Activated naive CD8-positive, alpha-beta T cell treated with anti-CD3 and anti-CD28 coated beads, Interleukin-2, amount 10 ng/mL, durations not matched to agents 7 days and 5 days (primary cell): ENCODE measurements at places on chromosomes 12 and 14. TPM values are rescaled to one million over a fixed set of nuclear protein-coding genes. Genes with fewer than 3 reads are reported as not detected.

GRCh38 chr12:47032644-47033043 lies 46.8 kb upstream of the PCED1B start:
- H3K27me3 ChIP-seq, result no peaks in the 10 kb centered on the region
- no peak overlapping the region for H3K27ac ChIP-seq

GRCh38 chr12:43942379-43942778 lies 106.5 kb downstream of the TMEM117 start:
- DNase-seq, result no peak
- no peaks in the 10 kb centered on the region for H3K36me3 ChIP-seq
- H3K27ac ChIP-seq, result no peak overlapping the region
- no peaks in the 10 kb centered on the region for H3K27me3 ChIP-seq
- no peak overlapping the region for H3K4me3 ChIP-seq

DNA sequence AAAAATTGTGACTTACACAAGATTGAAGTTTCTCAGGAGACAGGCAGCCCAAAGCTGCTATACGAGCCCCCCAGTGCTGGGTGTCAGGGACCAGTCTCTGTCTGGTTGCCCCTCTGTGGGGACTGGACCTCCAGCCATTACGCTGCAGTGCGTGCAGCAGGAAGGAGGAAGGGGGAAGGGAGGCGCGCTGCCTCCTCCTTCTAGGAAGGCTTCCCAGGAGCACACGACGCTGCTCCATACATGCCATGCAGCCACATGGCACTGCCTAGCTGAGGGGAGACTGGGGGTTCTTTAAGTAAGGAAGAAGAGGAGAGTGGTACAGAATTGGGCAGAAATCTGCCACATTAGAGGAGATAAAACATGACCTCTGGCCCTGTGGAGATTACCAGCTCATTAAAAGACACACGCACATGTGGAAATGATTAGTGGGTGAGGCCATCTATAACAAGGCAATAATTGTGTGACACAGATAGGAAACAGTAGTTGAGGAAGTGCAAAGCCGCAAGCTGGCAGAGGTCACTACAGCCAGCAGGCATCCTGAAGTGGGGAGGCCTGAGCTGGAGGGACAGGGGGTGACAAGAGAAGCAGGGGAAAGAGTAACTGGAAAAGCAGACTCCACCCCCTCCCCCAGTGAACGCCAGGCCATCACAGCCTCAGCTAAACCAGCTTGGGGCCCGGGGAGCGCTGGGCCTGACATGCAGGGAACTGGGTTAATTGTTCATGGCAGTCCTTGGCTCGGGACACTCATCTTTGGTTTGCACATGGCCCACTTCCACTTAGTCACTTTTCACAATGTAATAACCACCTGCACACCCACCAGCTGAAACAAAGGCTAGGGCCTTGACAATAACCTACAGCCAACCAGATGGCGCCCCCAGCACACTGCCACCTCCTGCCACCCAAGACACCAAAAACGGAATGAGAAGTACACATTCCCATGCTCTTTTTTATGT lies 39.6 kb downstream of the CCDC88C start:
- peaks cover 87% of the 10 kb centered on the region for H3K4me1 ChIP-seq
- H3K4me3 ChIP-seq, result peak overlapping the region; percentile 19
- no peaks in the 10 kb centered on the region for H3K27me3 ChIP-seq
- no peak for DNase-seq

The GLS2 gene
- 4.4 TPM for total RNA-seq

The GALNT16 gene
- not detected for total RNA-seq

DNA sequence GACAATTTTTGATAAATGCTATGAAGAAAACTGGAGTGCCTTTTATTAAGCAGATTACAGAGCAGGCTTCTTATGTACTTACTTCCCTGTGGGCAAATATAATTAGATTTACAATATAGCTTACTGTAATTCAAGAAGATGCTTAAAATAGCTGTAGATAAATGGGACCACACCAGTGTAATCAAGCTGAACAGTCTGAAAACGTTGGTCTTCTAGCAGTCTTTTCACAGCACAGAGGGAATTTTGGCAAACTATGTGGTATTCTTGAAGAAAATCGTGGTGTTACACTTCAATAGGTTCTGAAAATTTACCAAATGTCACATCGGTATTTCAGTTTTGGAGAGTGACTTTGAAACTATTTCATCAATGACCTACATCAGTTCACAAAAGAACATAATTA lies 47.7 kb downstream of the SLC16A7 start:
- H3K4me1 ChIP-seq, result no peaks in the 10 kb centered on the region
- no peak overlapping the region for H3K27ac ChIP-seq
- H3K4me3 ChIP-seq, result no peak overlapping the region
- no peak for DNase-seq
- H3K36me3 ChIP-seq, result peaks cover 59% of the 10 kb centered on the region

DNA sequence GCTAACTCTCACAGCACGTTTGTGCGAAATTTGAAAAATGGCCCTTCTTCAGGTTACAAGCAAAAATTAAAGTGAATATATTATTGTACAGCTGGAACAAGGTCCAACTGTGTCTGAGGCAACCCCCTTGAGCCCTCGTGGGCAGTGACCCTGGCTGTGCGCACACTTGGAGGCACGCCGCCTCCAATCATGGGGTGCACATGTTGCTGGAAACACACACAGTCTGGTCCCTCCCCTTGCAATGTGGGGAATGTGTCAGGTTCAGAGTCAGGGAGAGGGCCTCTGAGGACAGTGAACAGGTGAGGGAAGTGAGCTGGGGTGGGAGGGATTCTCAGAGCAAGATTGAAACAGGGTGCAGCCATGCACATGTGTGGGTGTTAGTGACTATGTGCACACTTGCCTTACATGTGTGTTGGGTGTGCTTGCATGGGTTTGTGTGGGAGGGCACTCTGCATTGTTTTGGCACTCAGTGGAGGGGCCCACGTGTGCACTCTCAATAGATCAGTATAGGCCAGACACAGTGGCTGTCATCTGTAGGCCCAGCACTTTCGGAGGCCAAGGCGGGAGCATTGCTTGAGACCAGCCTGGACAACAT lies 9.6 kb downstream of the TSPAN9 start:
- DNase-seq, result no peak
- no peak overlapping the region for H3K4me3 ChIP-seq
- H3K27me3 ChIP-seq, result no peaks in the 10 kb centered on the region
- no peaks in the 10 kb centered on the region for H3K4me1 ChIP-seq
- H3K36me3 ChIP-seq, result no peaks in the 10 kb centered on the region

- H3K36me3 ChIP-seq, result peaks cover 25% of the 10 kb centered on the region
- peaks cover 86% of the 10 kb centered on the region for H3K4me1 ChIP-seq
- no peaks in the 10 kb centered on the region for H3K27me3 ChIP-seq
- no peak for DNase-seq
Observed at GRCh38 chr12:111435661-111436201, 30.0 kb downstream of the SH2B3 start.

- H3K4me3 ChIP-seq, result no peak overlapping the region
- DNase-seq, result no peak
- H3K27ac ChIP-seq, result no peak overlapping the region
- no peaks in the 10 kb centered on the region for H3K36me3 ChIP-seq
- H3K27me3 ChIP-seq, result peaks cover 16% of the 10 kb centered on the region
- H3K4me1 ChIP-seq, result no peaks in the 10 kb centered on the region
Observed at GRCh38 chr12:43675048-43675904, 83.3 kb downstream of the PUS7L start.

GRCh38 chr12:70854881-70855568 lies 65.5 kb downstream of the PTPRR start:
- no peak for DNase-seq
- H3K4me3 ChIP-seq, result no peak overlapping the region
- no peaks in the 10 kb centered on the region for H3K4me1 ChIP-seq

DNA sequence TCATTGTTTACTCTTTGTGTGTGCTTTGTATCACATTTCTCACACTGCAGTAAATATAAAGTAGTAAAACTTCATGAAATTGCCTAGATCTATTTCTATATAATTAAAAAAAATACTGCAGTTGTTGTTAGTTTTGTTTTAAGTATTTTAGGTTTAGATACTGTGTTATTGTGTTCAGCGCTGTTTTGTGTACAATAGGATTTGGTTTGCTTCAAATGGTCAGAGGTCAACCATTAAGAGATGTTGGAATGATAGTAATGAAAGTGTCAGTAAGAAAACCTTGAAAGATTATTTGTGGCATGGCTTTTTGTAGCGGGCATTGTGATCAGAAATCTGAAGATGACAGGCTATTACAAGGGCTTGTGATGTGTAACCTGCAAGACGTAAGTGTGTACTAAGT lies 67.9 kb downstream of the RAD51B start:
- H3K36me3 ChIP-seq, result peaks cover 4% of the 10 kb centered on the region
- no peak for DNase-seq
- H3K27ac ChIP-seq, result no peak overlapping the region

- H3K27ac ChIP-seq, result no peak overlapping the region
- no peaks in the 10 kb centered on the region for H3K4me1 ChIP-seq
- no peak for DNase-seq
- H3K4me3 ChIP-seq, result no peak overlapping the region
Observed at GRCh38 chr12:8011331-8011730, 21.2 kb upstream of the FOXJ2 start.

DNA sequence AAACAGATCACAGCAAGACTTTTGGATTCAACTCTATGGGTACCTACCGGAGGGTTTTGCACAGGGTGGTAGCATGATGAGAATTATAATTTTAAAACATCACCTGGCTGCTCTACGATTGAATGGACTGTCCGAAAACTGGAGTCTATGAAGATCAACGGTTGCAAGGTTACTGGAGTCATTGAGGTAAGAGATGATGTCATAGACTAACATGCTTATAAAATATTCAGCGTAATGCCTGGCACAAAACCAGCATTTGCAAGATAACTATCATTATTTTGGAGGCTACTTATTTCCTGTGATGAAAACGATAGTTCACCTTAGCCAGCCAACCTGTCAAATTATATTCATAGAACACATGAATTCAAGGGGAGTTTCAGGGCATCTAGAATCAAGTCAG lies 580.6 kb upstream of the TBX3 start:
- DNase-seq, result no peak
- no peak overlapping the region for H3K4me3 ChIP-seq
- no peaks in the 10 kb centered on the region for H3K4me1 ChIP-seq
- no peaks in the 10 kb centered on the region for H3K27me3 ChIP-seq

DNA sequence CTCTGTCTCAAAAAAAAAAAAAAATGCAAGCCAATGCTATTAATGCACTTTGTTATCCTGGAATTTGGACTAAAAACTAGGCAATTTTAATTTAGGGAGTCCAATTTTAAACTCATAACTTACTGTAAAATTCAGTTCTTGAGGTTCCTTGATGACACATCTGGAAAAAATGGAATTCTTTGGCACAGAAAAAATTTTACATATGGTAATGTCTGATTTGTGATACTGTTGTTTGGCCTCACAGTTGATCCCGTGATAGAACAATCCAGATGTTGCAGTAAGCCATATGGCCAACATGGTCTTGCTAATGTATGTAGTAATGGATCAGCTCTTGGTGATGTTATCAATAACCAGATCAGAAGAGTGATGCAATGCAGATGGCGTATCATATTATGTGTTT lies 1089.8 kb downstream of the FLRT2 start:
- H3K4me3 ChIP-seq, result no peak overlapping the region
- no peak overlapping the region for H3K27ac ChIP-seq
- no peaks in the 10 kb centered on the region for H3K27me3 ChIP-seq
- no peaks in the 10 kb centered on the region for H3K36me3 ChIP-seq

The LRRK2 gene
- 0.64 TPM for total RNA-seq

GRCh38 chr12:91515944-91516694 lies 333.5 kb upstream of the DCN start:
- no peak overlapping the region for H3K27ac ChIP-seq
- H3K36me3 ChIP-seq, result no peaks in the 10 kb centered on the region
- H3K4me1 ChIP-seq, result peaks cover 3% of the 10 kb centered on the region
- H3K4me3 ChIP-seq, result no peak overlapping the region
- H3K27me3 ChIP-seq, result no peaks in the 10 kb centered on the region

DNA sequence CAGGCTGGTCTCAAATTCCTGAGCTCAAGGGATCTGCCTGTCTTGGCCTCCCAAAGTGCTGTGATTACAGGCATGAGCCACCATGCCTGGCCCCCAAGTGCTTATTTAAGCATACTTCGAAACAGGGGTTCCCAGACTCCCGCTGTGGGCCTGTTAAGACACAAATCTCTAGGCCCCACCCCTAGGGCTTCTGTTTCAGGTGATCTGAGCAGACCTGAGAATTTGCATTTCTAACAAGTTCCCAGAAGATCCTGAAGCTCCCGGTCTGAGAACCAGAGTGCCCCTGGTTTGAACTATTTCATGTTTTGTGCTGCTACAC lies 25.0 kb downstream of the GCH1 start:
- no peak overlapping the region for H3K27ac ChIP-seq
- no peak for DNase-seq
- H3K36me3 ChIP-seq, result peaks cover 31% of the 10 kb centered on the region
- H3K4me3 ChIP-seq, result no peak overlapping the region
- peaks cover 40% of the 10 kb centered on the region for H3K4me1 ChIP-seq

DNA sequence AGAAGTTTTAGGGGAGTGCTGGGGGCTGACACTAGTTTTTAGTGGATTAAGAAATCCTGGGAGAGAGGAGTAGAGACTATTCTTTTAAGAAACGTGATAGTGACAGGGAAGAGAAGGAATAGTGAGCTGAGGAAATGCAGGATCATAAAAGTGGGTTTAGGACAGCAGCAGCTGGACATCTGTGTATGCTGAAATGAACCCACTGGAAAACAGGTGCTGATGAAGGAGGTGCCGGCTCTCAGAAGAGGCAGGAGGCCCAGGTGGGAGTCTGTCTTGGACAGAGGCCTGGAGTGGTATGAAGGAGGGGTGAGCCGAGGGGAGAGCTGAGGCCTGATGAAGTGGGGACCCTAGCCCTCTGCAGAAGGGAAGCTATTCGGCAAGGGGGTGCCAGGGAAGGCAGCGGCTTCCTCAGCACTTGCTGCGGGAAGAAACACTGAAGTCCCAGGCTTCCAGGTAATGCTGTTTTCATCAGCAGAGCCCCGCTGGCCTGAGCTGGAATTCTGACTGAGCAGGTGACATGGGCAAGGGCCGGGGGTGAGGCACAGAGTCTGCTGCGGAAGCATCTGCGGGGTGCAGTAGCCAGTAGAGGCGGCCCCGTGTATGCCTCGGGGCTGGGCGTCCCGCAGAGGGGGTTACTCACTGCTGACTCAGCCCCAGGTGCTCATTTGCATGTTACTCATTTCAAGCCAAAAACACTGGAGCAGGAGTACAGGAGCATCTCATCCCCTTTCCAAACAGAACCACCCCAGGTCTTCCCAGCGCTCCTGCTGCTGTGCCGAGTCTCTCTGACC lies 89.7 kb downstream of the TMCC3 start:
- peaks cover 42% of the 10 kb centered on the region for H3K27me3 ChIP-seq
- no peak overlapping the region for H3K4me3 ChIP-seq
- H3K27ac ChIP-seq, result no peak overlapping the region
- no peaks in the 10 kb centered on the region for H3K4me1 ChIP-seq

- no peaks in the 10 kb centered on the region for H3K27me3 ChIP-seq
- H3K4me3 ChIP-seq, result no peak overlapping the region
- peaks cover 1% of the 10 kb centered on the region for H3K36me3 ChIP-seq
- H3K4me1 ChIP-seq, result no peaks in the 10 kb centered on the region
Observed at GRCh38 chr12:82740129-82741000, 53.7 kb downstream of the TMTC2 start.

GRCh38 chr12:111196532-111196931 lies 172.4 kb downstream of the PHETA1 start:
- H3K27ac ChIP-seq, result no peak overlapping the region
- DNase-seq, result no peak
- peaks cover 25% of the 10 kb centered on the region for H3K27me3 ChIP-seq
- H3K36me3 ChIP-seq, result no peaks in the 10 kb centered on the region
- H3K4me3 ChIP-seq, result no peak overlapping the region

The PLXNC1 gene
- 40.6 TPM for total RNA-seq

The PPP4R4 gene
- 0.57 TPM for total RNA-seq
